ENCODE measurements at places on chromosomes 6 and 20.

- DNase-seq = peak; percentile 45
Observed at GRCh38 chr20:2652724-2653555, 508 bp downstream of the NOP56 start.

GRCh38 chr6:160036331-160036695 lies 67.4 kb downstream of the IGF2R start:
- no peak for DNase-seq

DNA sequence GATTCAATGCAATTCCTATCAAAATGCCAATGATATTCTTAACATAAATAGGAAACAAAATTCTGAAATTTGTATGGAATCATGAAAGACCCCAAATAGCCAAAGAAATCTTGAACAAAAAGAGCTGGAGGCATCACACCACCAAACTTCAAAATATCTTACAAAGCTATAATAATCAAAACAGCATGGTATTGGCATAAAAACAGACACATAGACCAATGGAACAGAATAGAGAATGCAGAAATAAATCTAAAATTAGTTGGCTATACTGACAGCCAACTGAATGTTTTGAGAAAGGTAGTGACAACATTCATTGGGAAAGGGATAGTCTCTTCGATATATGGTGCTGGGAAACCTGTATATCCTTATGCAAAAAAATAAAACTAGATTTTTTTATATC lies 121.9 kb upstream of the ASCC3 start:
- DNase-seq = no peak

DNA sequence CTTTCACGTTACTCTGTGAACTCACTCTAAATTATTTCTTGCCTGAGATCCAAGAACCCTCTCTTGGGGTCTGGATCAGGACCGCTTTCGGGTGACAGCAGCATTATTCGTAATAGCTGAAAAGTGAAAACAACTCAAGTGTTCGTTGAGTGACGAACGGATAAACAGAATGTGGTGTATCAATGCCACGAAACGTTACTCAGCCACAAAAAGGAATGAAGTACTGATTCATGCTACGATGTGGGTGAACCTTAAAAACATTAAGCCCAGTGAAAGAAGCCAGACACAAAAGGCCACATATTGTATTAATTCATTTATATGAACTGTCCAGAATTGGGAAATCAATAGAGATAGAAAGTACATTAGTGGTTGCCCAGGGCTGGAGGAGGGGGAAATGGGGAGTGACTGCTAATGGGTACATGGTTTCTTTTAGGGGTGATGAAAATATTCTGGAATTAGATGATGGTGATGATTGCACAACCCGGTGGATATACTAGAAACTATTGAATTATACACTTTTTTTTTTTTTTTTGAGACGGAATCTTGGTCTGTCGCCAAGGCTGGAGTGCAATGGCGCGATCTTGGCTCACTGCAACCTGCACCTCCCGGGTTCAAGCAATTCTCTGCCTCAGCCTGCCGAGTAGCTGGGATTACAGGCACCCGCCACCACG lies 8.4 kb downstream of the PTGIS start:
- no peak for DNase-seq

- DNase-seq = no peak
Observed at GRCh38 chr6:126805861-126806260, 312.6 kb upstream of the RSPO3 start.

- no peak for DNase-seq
Observed at GRCh38 chr20:2637246-2637645, 15.2 kb upstream of the NOP56 start.

GRCh38 chr20:32397567-32398084 lies 39.5 kb downstream of the ASXL1 start:
- DNase-seq = no peak

DNA sequence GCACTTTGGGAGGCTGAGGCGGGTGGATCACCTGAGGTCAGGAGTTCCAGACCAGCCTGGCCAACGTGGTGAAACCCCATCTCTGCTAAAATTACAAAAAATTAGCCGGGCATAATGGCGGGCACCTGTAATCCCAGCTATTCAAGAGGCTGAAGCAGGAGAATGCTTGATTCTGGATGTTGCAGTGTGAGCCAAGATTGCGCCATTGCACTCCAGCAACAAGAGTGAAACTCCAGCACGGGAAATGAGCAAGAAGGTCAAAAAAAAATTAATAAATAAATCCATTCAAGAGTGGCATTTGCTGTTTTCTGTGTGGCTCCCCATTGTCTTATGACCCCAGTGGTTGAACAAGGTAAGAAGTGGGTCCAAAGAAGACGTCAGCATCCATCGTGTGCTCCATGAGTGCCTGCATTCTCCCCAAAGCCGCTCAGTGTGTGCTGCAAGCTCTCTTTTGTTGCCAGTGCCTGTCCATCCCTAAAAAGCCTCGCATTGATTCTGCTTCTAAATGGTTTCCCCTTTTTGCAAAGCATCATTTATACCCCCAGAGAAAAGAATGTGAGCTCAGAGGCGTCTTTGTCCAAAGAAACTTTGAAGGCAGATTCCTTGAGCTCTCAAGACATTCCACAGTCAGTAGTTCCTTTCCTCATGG lies 38.8 kb upstream of the MAP3K4 start:
- DNase-seq = no peak

DNA sequence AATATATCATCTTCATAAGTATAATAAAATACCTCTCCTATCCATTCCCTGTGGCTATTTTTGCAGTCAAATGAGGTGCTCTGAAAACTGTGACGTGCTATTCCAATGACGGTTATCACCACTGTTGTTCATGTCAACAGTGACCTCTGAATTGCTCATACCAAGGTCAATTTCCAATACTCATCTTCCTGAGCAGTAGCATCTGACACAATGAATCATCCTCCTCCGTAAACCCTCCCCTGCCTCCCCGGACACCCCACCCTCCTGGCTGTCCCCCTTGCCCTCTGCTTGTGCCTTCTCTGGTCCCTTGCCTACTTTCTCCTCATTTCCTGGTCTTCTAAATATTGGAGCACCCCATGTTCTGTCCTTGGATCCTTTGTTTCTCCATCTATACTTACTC lies 77.7 kb upstream of the SLC22A23 start:
- DNase-seq = no peak

- DNase-seq = no peak
Observed at GRCh38 chr6:157496534-157497095, 115.6 kb downstream of the ZDHHC14 start.

DNA sequence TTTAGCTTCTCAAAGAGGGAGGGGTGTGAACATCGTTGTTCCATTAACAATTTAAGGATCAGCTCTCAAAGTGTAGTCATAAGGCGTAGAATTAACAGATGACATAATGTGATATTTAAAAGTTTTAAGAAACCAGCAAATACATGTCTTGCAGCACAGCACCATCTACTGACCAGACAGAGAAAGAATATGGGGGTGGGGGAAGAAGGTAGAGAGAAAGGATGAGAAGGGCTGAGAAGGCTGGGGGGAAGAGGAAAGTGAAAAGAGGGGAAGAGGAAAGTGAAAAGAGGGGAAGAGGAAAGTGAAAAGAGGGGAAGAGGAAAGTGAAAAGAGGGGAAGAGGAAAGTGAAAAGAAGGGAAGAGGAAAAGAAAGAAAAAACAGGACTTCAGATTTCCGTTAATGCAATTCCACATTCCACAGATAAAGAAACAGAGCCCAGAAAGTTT lies 80.9 kb downstream of the HAO1 start:
- DNase-seq = no peak

DNA sequence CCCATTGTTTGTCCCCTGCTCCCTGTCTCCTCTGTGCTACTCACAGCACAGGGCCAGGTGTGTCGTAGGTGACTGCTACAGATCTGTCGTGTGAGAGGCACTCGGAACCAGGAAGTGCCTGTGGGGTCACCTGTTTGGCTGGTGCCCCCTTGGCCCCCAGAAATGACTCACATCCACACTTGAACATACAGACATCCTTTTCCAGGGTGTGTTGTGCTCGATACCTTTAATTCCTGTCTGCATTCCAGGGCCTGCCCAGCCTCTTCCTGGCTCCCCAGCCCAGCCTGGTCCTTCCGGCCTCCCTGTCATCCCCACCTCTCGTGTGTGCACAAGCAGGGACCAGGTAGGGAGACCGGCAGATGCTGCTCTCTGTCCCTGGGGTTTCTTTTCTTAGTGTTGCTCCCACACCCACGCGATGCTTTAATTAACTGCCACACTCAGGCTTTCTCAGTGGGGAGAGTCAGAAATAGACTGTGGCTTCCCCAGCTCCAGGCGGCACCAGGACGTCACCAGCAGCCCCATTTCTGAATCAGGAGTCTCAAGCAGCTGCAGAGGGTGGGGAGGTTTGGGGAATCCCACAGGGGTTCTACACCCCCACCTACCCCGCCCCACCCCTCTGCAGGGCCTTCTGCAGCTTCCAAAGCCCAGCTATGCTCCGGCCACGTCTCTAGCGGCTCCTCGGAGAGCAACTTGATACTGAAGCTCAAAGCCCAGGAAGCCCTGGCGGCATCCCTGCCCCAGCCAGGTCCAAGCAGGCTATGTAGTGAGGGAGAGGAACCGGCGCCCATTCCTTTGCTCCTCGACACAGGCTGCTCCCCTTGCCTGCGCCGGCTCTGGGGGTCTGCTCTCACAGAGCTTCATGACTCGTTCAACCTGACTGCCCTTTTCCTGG lies 102.2 kb downstream of the SYCP2 start:
- no peak for DNase-seq

- no peak for DNase-seq
Observed at GRCh38 chr6:143733510-143733909, 55.7 kb downstream of the PHACTR2 start.

- DNase-seq = no peak
Observed at GRCh38 chr6:38701551-38701950, 1.4 kb downstream of the GLO1 start.

- no peak for DNase-seq
Observed at GRCh38 chr20:61937146-61937962, 128.3 kb downstream of the TAF4 start.

- no peak for DNase-seq
Observed at GRCh38 chr6:43728586-43728985, 41.0 kb upstream of the MRPS18A start.

DNA sequence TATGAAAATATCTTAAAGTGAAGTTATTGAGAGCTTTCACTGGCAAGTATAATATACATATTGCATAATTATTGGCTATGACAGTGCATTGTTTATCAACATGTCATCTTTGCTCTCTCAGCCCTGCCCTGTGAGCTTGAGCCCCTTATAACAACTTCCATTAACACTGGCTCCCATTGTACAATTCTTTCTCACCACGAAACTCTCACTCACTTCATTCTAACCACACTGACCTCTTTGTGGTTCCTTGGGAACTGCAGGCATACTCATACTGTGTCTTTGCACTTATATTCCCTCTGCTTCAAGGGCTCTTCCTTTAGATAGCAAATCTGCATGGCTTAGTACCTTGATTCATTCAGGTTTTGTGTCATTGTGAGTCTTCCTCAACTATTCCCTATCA lies 411.8 kb downstream of the CDKAL1 start:
- DNase-seq = no peak

GRCh38 chr6:143276436-143276835 lies 174.1 kb downstream of the ADAT2 start:
- no peak for DNase-seq

DNA sequence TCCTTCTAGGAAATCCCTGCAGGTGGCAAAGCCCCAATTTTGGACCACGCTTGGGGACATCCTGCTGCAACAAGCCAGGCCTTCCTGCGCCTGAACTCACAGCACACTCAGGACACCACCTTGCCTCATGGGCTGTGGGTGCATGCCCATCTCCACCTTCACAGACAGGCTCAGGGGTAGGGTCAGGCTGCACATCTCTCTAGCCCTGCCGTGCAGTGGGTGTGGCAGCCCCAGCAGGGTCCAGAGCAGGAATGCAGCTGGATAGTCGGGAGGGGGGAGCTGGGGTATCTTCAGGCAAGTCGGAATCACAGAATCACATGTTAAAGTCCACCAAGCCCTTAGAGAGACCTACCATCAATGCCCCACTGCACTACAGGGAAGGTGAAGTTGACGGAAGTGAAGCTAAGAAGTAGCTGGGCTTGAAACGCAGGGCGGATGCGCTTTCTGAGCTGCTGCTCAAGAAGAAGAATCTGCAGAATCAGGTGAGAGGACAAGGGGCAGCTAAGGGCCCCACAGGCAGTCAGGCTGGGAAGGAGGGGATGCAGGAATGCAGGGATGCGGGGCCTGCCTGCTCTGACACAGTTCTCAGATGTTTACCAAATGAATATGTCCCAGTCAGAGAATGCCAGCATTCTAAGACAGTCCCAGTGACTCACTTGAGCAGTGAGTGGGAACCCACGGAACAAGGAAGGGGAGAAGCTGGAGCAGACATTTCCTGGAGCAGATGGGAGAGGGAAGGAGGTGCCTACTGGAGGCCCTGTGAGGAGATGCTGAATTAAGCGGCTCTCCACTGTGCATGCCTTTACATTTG lies 11.3 kb downstream of the SERPINB6 start:
- DNase-seq = no peak
